ENCODE measurements at places on chromosomes 3 and 15. TPM values are rescaled to one million over a fixed set of nuclear protein-coding genes. Genes with fewer than 3 reads are reported as not detected.

DNA sequence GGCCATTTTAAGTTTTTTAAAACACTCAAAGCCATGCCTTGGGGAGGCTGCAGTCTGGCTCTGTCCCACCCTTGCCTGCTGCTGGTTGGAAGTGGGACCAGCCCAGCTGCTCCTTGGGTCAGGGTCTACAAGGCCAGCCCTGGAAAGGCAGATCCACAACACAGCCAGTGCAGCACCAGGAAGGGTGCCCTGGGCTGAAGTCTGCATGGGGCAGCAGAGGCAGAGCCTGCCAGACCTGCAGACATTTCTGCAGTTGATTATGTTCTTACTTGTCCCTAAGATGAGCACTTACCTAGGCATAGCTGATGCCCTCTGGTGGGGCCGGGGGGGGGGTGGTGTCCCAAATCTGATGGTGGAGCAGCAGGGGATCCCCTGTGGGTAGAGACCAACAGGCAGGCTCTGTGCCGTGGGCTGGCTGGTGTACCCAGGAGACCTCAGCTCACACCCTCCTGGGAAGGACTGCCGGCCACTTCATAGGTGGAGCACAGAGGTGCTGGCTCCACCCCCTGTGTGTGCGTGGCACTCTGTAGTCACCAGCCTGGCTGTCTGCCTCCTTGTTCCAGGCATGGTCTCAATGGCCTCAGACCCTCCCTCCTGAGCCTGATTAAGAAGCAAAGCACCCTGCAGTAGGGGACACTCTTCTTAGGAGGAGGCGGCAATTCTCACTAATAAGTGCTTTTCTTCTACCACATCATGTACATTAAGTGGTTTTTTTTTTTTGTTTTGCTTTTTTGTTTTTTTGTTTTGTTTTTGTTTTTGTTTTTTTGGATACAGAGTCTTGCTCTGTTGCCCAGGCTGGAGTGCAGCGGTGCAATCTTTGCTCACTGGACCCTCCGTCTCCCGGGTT is 97.4 kb upstream of the KLF13 start:
- no peak for DNase-seq

The NR2F2 gene
- total RNA-seq: 1.9 TPM

The SENP2 gene
- total RNA-seq: 30.5 TPM

DNA sequence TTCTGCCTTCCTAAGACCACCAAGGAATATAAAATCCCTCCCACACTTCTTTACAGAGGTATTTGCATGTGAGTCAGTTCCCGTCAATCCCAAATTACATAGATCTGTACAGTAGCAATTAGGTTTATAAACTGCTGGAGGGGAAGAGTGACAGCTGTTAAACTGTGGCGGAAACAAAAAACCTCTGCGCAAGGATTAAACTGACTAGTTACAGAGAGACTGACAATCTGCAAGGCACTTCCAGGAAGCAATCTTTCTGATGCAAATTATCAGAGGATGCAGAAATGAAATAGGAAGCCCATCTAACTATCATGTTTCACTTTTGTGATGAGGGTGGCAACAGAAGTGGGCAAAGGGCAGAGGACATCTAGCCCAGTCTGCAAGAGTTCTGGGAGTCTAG is 150.4 kb downstream of the RTP4 start:
- DNase-seq: no peak

- no peak for DNase-seq
Observed at GRCh38 chr15:100226107-100226506, 115.7 kb downstream of the ADAMTS17 start.

The TLR9 gene
- not detected for total RNA-seq

- peak; percentile 22 for DNase-seq
Observed at GRCh38 chr3:176650478-176650877, 546.8 kb downstream of the TBL1XR1 start.

- no peak for DNase-seq
Observed at GRCh38 chr15:58095415-58095814, 29.9 kb upstream of the ALDH1A2 start.

The PIAS1 gene
- total RNA-seq: 7.6 TPM

DNA sequence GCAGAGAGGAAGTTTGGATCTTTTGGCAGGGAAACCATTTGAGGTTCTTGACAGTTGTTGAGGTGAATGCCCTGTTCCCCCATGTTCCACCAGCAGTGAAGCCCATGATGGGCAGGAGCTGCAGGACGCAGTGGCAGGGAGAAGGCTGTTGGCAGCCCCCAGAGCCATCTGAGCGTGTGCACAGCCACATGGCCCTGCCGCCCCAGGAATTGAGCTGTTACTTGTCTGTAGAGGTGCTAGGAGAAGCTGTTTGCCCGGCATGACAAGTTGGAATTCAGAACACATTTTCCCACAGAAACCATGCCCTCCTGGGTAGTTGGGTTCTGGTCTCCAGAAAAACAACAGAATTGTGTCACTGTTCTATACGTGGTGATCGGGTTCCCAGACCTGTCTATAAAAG is 218.2 kb upstream of the NR2E3 start:
- DNase-seq: no peak
